Prostate gland (tissue), 2 donors: ENCODE measurements at places on chromosomes 6 and 20. TPM values are rescaled to one million over a fixed set of nuclear protein-coding genes. Genes with fewer than 3 reads are reported as not detected.

The PARD6B gene
- total RNA-seq: 8.3 TPM

The TRIM31 gene
- not detected for total RNA-seq

The MLN gene
- not detected for total RNA-seq

The PREP gene
- 8.9 TPM for total RNA-seq

The EEF1A2 gene
- total RNA-seq: 20.9 TPM

The APOM gene
- 1.6 TPM for total RNA-seq

The BAG2 gene
- total RNA-seq: 6.8 TPM

The RAB44 gene
- total RNA-seq: 0.14 TPM

The LATS1 gene
- total RNA-seq: 44.8 TPM

The SLC52A3 gene
- 34.3 TPM for total RNA-seq

The EDN1 gene
- total RNA-seq: 20.4 TPM
